ENCODE measurements at places on chromosomes 5 and 9. TPM values are rescaled to one million over a fixed set of nuclear protein-coding genes. Genes with fewer than 3 reads are reported as not detected.

DNA sequence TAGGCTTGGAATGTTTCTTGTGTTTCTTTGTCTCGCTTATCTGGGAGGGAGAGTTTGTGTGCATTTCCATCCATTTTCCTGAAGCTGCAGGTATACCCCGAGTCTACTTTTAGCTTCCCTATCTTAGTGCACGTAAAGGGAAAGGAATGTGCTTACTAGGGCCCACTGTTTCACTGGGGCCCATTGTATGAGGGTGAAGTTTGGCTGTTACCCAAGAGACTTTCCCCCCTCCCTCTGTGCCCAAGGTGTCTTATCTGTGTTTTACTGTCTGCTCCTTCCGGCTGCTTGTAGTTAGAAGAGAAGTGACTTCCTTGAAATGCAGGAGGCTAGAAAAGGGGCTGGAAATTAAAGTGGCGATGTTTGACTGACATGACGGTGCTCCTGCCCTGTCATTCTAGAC, 12.1 kb upstream of the BTNL3 start:
- H3K36me3 ChIP-seq: no peaks in the 10 kb centered on the region
- H3K27me3 ChIP-seq: no peaks in the 10 kb centered on the region
- no peaks in the 10 kb centered on the region for H3K4me1 ChIP-seq
- H3K27ac ChIP-seq: no peak overlapping the region
- no peak overlapping the region for H3K4me3 ChIP-seq

DNA sequence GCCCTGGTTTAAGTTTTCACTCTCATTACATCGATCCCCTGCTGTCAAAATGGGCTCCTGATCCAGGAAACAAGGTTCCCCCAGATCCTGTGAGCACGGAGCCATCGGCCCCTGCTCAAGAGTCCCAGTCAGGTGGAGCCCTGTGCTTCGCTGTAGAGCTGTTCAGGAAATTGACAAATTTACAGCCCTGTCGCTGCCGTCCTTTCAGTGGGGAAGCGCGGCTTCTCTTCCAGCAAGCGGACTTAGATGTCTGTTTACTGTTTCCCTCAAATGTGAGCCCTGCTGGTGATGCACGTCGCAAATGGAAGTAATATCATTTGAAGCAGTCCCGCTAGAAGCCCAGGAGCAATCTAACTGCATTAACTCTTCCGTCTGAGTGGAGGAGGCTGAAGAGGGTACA, 760.9 kb upstream of the WWC1 start:
- DNase-seq: no peak
- H3K36me3 ChIP-seq: no peaks in the 10 kb centered on the region
- H3K4me3 ChIP-seq: no peak overlapping the region
- H3K4me1 ChIP-seq: no peaks in the 10 kb centered on the region
- no peak overlapping the region for H3K27ac ChIP-seq
- no peaks in the 10 kb centered on the region for H3K27me3 ChIP-seq

- no peaks in the 10 kb centered on the region for H3K36me3 ChIP-seq
- DNase-seq: peak; percentile 54
- no peaks in the 10 kb centered on the region for H3K27me3 ChIP-seq
- no peak overlapping the region for H3K27ac ChIP-seq
- H3K4me1 ChIP-seq: peaks cover 4% of the 10 kb centered on the region
- 0 out of 2 replicates have a peak overlapping the region, but pooled peaks have one; percentile 1 for H3K4me3 ChIP-seq
Observed at GRCh38 chr5:159928122-159928909, 12.0 kb downstream of the ADRA1B start.

- no peak overlapping the region for H3K27ac ChIP-seq
- H3K4me1 ChIP-seq: peaks cover 30% of the 10 kb centered on the region
- no peaks in the 10 kb centered on the region for H3K36me3 ChIP-seq
- no peaks in the 10 kb centered on the region for H3K27me3 ChIP-seq
- no peak for DNase-seq
Observed at GRCh38 chr9:124130277-124131075, 118.9 kb downstream of the LHX2 start.

GRCh38 chr9:35533398-35533797, 43.5 kb downstream of the RUSC2 start:
- no peak for DNase-seq
- H3K27ac ChIP-seq: no peak overlapping the region
- H3K27me3 ChIP-seq: no peaks in the 10 kb centered on the region
- H3K4me3 ChIP-seq: no peak overlapping the region
- peaks cover 8% of the 10 kb centered on the region for H3K4me1 ChIP-seq

GRCh38 chr9:99592834-99593574, 228.7 kb upstream of the NR4A3 start:
- no peak for DNase-seq
- H3K4me3 ChIP-seq: no peak overlapping the region
- no peaks in the 10 kb centered on the region for H3K36me3 ChIP-seq
- no peaks in the 10 kb centered on the region for H3K4me1 ChIP-seq
- H3K27me3 ChIP-seq: no peaks in the 10 kb centered on the region

- no peaks in the 10 kb centered on the region for H3K36me3 ChIP-seq
- no peaks in the 10 kb centered on the region for H3K4me1 ChIP-seq
- no peaks in the 10 kb centered on the region for H3K27me3 ChIP-seq
- no peak overlapping the region for H3K4me3 ChIP-seq
Observed at GRCh38 chr9:123679330-123679987, 250.5 kb downstream of the DENND1A start.

DNA sequence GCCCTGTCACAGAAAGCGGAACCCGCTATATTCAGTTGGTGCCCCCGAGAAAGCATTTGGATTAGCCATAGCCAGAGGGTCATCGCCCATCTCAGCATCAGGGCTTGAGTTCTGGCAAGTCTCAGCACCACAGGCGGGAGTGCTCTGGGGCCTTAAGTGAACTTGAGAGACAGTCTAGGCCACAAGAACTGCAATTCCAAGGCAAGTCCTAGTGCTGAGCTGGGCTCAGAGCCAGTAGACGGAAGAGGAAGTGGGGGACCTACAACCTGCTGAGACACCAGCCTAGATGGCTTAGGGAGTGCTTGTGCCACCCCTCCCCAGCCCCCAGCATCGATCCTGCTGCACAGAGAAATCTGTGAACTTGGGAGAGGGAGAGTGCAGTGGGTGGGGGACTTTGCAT, 594.9 kb downstream of the CCDC171 start:
- H3K36me3 ChIP-seq: no peaks in the 10 kb centered on the region
- peaks cover 16% of the 10 kb centered on the region for H3K4me1 ChIP-seq
- no peak for DNase-seq
- no peak overlapping the region for H3K27ac ChIP-seq
- H3K27me3 ChIP-seq: no peaks in the 10 kb centered on the region
- no peak overlapping the region for H3K4me3 ChIP-seq

Gene TOR4A
- 34.0 TPM for total RNA-seq

Gene PCDHB12
- not detected for total RNA-seq

All from HCT116 (cell line).